ENCODE measurements at places on chromosomes 5 and 9. TPM values are rescaled to one million over a fixed set of nuclear protein-coding genes. Genes with fewer than 3 reads are reported as not detected.

GRCh38 chr5:158461240-158461854 is 602.4 kb upstream of the CLINT1 start:
- H3K27ac ChIP-seq, result peak overlapping the region; percentile 71
- H3K27me3 ChIP-seq, result no peaks in the 10 kb centered on the region
- no peaks in the 10 kb centered on the region for H3K36me3 ChIP-seq
- peaks cover 35% of the 10 kb centered on the region for H3K4me1 ChIP-seq
- DNase-seq, result peak; percentile 71
- no peak overlapping the region for H3K4me3 ChIP-seq

DNA sequence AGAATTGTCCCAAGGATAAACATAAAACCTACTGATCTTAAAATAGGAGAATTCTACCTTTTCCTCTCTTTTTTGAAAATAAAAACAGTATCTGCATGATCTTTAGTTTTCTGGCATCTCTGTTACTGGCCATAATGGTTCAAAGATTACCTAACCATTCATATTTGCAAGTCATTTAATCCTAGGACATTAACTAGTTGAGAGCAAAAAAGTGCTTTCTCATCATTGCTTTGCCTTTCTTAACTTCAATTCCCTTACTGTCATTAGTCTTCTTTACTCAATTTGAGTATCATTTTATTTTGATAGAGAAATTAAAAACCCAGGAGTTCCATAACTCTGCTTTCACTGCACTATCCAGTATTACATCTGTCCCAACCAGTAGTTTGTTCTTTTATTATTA is 68.6 kb downstream of the RFX3 start:
- no peaks in the 10 kb centered on the region for H3K4me1 ChIP-seq
- no peaks in the 10 kb centered on the region for H3K27me3 ChIP-seq
- no peaks in the 10 kb centered on the region for H3K36me3 ChIP-seq
- DNase-seq, result no peak
- H3K4me3 ChIP-seq, result no peak overlapping the region

Gene IFNA13
- not detected for total RNA-seq

GRCh38 chr5:74461251-74461650 is 179.3 kb downstream of the ENC1 start:
- H3K36me3 ChIP-seq, result no peaks in the 10 kb centered on the region
- H3K27me3 ChIP-seq, result no peaks in the 10 kb centered on the region
- no peaks in the 10 kb centered on the region for H3K4me1 ChIP-seq
- no peak overlapping the region for H3K27ac ChIP-seq
- DNase-seq, result no peak

GRCh38 chr5:153523211-153523610 is 32.7 kb downstream of the GRIA1 start:
- H3K4me1 ChIP-seq, result no peaks in the 10 kb centered on the region
- DNase-seq, result no peak
- H3K4me3 ChIP-seq, result no peak overlapping the region
- no peaks in the 10 kb centered on the region for H3K36me3 ChIP-seq
- no peak overlapping the region for H3K27ac ChIP-seq

- no peak overlapping the region for H3K27ac ChIP-seq
- no peak overlapping the region for H3K4me3 ChIP-seq
- H3K36me3 ChIP-seq, result no peaks in the 10 kb centered on the region
- no peaks in the 10 kb centered on the region for H3K27me3 ChIP-seq
Observed at GRCh38 chr5:159713773-159714172, 202.5 kb upstream of the ADRA1B start.

Gene SLC25A2
- 2.3 TPM for total RNA-seq

Data from uterus (tissue), 4 donors.